Keratinocyte (primary cell): ENCODE measurements at places on chromosomes 1 and 21. TPM values are rescaled to one million over a fixed set of nuclear protein-coding genes. Genes with fewer than 3 reads are reported as not detected.
A peak's percentile ranks its signal among the peaks of the same experiment; 100 is the strongest.

DNA sequence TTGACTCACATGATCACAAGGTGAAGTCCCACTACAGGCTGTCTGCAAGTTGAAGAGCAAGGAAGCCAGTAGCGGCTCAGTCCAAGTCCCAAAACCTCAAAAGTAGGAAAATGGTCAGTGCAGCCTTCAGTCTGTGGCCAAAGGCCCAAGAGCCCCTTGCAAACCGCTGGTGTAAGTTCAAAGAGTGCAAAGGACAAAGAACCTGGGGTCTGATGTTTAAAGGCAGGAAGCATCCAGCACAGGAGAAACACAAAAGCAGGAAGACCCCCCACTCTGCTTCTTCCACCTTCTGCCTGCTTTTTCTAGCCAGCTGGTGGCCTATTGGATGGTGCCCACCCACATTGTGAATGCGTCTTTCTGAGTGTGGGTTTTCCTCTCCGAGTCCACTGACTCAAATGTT, 2222.6 kb downstream of the MRPL39 start:
- no peak for DNase-seq

RIIAD1 gene
- not detected in 3 replicates for polyA plus RNA-seq

- DNase-seq: no peak
These were observed 6.5 kb downstream of the PADI4 start for GRCh38 chr1:17314491-17314971.

PDC gene
- polyA plus RNA-seq: not detected in 3 replicates

OR2L13 gene
- not detected in 3 replicates for polyA plus RNA-seq

GRCh38 chr21:42171091-42172053, 47.6 kb upstream of the ABCG1 start:
- peak; percentile 75 for DNase-seq

DNA sequence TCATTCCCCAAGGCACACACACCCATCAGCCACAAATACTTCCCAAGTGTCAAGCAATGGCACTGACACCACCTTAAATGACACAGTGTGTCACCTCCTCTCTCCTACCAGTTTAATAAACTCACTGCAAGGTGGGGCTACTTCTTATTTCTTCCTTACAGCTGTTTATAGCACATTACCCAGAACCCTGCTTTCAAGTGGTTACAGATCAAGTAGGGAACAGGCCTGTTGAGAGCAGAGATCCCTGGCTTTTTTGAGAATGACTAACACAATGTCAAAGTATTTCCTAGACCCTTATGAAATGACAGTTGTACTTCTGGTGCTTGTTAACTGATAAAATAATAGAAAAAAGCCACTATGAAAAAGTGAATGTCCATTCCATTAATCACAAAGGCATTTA, 19.8 kb downstream of the ZBTB17 start:
- DNase-seq: no peak

IFNLR1 gene
- 2.8 to 3.9 TPM (median 3.4 TPM) in 3 replicates for polyA plus RNA-seq

DNA sequence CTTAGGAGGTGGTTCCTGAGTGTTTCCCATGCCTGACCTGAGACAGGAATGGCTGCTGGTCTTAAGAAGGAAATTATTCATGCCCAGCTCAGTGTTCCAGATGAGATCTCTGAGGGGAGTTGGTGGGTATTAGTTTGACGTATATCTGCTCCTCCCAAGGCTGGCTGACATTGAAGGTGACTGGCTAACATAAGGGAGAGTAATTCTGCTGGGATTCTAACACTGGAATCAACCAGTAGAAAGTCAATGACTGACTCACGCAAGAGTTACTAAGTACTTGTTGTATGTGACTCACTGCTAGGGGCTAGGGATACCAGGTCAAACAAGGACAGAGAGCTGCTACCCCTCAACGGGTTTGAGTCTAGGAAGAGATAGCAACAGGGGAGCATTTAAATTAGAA, 177.3 kb downstream of the CACNA1E start:
- no peak for DNase-seq

- no peak for DNase-seq
These were observed 42.5 kb downstream of the PTPRF start for GRCh38 chr1:43573066-43573800.
